Astrocyte (in vitro differentiated cells and primary cell): ENCODE measurements at places on chromosomes 2 and 18.
A peak's percentile ranks its signal among the peaks of the same experiment; 100 is the strongest.

DNA sequence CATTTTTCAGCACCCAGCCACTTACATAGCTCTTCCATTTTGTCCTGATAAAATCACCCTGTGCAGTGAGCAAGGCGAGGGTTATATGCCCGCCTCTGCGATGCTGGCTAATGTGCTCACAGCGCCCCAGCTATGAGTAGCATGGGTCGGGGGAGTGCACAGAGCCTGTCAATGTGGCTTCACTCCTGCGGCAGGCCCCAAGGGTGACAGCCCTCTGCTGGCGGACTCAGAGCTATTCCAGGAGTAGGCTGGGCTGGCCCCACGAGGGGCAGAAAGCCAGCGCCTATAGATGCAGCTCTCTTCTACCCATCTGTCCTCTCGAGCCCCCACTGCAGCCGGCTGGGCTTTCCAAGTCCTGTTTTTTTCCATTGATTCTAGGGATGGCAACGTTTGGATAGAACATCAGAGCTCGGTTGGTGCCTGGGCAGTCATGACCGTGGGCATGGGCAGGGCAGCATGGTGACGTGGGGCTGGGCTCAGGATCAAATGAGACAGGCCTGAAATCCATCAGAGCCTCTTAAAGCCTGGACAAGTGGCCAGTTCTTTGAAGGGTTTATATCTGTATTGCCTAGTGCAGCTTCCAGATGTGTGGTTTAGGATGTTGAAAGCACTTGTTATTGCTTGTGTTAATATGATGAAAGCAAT is 134.7 kb downstream of the MCFD2 start:
- DNase-seq = no peak

DNA sequence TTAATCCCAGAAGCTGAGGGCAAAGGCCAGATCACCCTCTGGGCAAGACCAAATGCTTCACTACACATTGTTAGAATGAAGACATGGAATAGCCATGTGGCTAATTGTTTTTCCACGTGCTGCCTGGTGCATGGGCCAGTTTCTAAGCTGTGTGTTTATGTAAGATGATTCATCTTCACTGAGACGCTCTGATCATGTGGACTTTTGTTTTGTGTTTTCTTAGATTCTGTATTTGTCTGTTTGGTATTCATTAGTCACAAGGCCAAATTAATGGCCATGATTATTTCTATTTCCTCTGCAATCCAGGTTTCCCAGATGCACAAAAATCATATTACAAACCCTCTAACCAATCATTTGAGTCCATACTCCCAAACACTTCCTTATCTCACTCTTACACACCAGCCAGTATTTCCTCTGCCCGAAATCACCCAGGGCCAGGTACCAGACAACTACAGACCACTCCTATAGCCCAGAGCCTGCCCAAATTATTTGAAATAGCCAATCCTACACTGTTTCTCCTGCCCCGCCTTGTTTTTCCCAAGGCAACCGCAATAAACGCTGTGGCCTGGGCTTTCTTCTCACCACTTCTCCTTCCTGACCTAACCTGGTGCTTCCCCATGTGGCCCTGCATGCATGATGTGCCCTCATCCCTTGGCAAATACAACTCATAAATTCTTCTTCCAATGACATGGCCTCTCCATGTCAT is 94.2 kb upstream of the SP3 start:
- DNase-seq = peak; percentile 72

GRCh38 chr2:7476371-7476770 is 559.2 kb downstream of the RNF144A start:
- DNase-seq = no peak

DNA sequence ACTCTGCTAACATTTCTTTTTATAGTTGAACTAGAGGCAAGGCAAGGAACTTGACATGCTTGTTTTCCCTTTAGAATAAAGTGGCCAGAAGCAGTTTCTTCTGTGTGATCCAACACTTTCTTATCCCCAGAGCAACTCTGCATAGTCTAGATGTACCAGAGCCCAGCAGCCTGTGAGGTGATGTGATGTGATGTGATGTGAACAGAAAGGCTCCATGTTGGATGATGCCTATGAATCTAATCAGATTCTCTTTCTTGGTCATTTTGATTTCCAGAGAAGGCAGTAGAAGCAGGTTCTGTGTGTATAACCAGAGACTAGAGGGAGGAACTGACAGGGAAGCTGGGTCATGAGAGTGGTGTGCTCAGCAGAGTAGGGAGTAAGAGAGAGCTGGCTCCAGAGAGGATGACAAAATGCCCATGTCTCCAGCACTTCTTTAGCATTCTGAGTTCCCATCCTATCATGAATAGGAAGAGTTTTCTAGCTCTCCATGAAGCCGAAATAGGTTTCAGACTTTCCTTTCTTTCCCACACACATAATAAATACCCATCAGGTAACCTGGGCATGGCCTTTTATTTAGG is 31.0 kb upstream of the PTH2R start:
- DNase-seq = no peak

DNA sequence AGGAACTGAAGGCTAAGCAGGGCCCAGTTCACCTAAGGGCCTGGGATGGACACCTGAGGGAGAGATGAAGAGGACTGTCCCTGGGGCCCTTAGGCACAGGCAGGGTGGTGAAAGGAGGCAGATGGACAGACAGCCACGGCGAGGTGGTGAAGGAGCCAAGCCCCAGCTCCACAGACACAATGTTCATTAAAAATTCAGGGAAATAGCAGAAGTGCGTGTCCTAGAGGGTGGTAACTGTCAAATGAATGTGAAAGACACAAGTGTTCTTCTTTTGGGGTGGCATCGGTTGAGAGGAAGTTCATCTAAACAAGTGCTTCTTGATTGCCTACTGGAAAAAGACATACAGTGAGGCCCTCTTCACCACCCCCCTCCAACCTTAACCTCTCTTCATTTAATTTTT is 76.2 kb upstream of the SIX2 start:
- DNase-seq = no peak

DNA sequence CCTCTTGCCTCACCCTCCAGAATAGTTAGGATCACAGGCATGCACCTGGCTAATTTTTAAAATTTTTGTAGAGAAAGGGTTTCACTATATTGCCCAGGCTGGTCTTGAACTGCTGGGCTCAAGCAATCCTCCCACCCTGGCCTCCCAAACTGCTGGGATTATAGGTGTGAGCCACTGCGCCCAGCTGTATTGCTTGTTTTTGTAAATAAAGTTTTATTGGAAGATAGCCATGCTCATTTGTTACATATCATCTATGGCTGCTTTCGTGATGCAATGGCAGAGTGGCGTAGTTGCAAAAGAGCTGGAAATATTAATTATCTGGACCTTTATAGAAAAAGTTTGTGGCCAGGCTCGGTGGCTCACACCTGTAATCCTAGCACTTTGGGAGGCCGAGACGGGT is 109.4 kb upstream of the SPRED2 start:
- DNase-seq = no peak

GRCh38 chr18:42730272-42730671 is 385.2 kb downstream of the RIT2 start:
- DNase-seq = no peak

DNA sequence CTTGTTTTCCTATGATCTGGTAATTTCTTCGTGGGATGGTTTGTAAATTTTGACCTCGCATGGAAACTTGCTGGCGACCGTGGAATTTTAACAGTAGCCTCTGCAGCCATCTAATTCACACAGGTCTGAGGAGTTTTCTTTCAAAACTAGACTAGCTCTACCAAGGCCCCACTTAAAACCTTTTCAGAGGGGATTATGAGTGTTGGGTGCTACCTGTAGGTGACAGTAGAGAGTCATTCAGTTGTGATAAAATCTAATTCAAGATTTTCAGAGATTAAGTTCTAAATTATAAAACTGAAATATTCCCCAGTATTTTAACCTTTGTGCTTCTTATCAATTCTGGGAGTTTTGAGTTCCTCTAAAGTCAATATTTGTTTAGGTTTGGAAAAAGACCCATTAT is 31.0 kb downstream of the THSD7B start:
- DNase-seq = no peak

GRCh38 chr2:2660789-2661355 is 329.8 kb upstream of the MYT1L start:
- no peak for DNase-seq

DNA sequence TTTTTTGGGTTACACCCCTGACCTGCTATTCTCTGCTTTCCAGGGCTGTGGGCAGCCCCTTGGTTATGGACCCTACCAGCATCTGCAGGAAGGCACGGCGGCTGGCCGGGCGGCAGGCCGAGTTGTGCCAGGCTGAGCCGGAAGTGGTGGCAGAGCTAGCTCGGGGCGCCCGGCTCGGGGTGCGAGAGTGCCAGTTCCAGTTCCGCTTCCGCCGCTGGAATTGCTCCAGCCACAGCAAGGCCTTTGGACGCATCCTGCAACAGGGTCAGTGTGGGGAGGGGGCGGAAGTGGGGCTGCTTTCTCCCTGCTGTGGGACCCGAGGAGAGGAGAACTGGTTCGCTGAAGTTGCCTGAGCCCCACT is 9.7 kb upstream of the WNT10A start:
- DNase-seq = no peak

DNA sequence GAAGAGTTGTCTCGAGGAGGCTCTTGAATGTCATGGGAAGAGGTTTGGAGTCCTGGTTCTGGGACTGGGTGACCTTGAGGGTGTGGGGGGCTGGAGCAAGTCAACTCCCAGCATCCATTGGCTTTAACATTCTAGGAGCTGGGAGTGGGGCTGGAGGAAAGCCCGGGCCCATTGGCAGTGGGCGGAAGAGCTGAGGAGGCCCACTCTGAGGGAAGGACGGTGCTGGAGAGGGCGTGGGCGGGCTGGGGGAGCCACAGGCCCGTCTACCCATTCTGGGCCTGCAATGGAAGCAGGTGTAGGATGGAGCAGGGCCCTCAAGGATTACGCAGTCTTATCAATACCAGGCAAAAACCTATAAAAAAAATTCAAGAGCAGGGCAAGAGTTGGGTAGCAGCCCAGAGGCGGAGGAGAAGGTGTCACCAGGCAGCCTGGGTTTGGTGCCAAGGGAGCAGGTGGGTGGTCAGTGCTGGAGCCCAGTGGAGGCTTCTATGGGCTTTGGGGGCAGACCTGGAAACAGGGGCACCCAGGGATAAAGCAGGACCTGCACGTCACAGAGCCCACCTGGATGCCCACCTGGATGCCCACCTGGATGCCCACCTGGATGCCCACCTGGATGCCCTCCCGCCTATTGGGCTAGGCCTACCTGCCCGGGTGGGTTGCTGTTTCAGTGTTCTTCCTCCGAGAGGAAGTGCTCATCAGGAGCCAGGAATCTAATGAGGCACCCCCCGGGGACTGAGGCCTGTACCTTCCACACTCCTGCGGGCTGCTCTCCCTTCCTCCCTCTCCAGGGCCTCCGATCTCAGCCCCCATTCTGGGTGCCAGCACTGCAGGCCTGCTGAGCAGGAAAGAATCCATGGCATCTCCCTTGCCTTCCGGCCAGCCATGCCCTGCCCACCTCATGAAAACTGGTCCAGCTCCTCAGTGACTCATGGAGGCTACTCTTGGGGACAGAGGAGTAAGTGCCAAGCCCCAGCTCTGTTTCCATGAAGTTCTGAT is 71.3 kb downstream of the CTIF start:
- DNase-seq = no peak

DNA sequence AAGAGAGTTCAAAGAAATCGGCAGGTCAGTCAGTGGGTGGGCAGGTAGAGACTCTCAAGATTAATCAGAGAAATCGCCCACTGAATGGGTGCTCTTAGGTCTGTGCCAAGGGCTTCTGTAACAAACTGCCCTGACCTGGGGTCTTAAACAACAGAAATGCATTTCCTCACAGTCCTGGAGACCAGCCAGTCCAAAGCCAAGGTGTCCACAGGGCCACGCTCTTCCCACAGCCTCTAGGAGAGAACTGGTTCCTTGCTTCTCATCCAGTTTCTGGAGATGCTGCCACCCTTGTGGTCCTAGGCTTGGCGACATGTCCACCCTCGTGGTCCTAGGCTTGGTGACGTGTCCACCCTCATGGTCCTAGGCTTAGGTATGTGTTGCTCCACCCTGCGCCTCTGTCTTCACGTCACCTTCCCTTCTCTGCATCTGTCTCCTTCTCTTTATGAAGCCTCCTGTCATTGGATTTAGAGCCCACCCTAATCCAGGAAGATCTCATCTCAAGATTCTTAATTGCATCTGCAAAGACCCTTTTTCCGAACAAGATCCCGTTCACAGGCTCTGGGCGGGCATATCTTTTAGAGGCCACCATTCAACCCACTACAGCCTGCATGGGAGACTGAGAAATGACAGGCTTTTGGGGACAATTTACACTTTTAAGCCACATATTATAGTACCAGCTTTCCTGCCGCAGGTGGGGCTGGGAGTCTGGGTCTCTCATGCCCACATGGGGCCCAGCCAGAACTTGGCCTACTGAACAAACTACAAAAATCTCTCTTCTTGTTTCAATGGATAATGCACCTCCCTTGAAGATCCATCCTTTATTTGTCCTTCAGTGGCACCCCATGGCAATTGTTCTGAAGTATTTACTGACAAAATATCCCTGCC is 161.3 kb downstream of the ASB1 start:
- no peak for DNase-seq

- DNase-seq = no peak
These were observed 9.0 kb upstream of the SLC35F6 start for GRCh38 chr2:26754972-26755670.

DNA sequence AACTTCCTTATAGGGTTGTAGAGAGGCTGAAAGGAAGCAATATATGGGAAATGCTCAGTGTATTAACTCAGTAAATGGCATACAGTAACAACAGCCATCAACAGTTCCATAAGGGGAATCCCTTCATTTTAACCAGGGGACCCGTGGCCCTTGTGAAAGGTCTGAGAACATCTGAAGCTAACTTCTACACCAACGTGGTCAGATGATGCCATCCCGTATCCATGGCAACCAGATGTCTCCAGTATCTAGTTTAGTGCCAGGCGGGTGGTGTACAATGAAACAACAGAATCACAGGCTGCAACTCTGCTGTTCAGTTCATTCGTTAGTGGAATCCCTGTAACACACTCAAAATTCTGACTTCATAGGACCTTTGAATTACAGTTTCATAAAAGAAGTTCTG is 162.3 kb downstream of the TGIF1 start:
- no peak for DNase-seq

DNA sequence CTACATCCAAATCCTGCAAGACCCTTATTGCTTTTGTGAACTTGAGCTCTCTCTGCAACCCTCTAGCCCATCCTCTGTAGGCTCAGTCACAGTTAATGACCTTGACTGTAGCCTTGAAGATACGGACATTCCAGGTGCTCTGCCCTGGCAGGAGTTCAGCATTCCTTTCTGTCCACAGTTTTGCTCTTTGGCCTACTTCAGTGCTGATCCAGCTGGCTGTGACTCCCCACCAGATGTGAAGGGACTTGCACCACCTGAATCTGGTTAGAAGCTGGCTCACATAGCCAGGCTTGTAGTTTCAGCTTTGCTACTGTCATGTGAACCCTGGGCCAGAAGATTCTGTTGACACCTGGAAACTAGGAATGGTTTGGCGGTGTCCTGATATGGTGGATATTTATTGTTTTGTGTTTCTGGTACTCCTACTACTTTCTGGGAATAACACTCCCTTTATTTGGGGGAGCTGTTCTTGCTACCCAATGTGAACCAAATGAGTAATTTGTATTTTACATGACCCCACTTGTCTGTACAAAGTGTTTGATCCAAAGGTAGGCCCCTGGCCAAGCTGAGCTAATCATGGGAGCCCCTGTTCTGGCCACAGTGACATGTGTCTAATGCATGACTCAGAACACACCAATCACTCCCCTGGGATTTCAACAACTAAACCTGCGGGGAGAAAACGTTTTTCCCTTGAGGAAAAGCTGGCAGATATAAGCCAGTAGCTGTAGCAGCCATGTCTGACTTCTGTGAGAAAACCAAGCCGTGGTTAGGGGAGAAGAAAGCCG is 73.4 kb downstream of the CDCA7 start:
- peak; percentile 83 for DNase-seq
